ENCODE measurements at places on chromosomes 6 and 20.

DNA sequence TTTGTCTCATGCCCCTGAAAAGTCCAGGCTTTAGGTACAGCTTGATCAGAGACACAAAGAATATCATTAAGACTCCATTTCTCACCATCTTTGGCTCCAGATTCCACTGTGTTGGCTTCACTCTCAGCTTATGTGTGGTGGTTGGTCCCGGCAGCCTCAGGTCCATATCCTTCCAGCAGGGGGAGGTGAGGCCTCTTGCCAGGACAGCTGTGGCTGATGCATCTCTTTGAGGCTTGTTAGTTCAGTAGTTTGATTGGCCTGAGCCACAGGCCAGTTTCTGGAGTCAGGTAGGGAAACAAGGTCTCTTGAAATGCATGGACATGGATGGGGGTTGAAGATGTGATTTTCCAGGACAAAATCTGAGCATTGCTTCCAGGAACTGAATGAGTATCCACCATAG, 62.4 kb downstream of the JAG1 start:
- DNase-seq, result no peak

DNA sequence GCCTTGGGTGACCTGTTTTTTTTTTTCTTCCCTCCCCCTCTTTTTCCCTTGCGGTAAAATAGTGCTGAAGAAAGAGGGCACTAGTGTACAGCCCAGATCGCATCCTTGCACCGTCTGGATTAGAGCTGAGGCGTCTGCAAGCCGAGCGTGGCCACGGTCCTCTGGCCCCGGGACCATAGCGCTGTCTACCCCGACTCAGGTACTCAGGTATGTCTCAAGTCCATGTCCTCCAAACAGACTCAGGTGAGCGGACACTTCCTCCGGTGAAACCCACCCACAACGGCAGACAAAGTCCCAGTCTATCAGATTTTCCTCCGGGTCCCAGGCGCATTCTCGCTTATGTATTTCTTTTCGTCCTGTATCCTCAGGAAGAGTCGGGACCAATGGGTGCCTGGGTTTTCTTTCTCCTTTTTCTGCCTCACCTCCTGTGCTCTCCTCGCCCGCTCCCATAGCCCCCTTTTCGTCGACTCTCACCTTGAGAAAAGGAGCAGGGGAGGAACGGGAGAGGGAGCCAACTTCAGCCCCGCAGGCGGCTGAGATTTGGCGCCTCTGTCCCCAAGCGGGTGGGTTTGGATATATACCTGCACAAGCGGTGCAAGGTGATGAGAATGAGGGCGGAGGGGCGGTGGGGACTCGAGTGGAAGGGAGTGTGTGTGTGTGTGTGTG, 1.1 kb upstream of the GRM1 start:
- DNase-seq, result peak; percentile 17

DNA sequence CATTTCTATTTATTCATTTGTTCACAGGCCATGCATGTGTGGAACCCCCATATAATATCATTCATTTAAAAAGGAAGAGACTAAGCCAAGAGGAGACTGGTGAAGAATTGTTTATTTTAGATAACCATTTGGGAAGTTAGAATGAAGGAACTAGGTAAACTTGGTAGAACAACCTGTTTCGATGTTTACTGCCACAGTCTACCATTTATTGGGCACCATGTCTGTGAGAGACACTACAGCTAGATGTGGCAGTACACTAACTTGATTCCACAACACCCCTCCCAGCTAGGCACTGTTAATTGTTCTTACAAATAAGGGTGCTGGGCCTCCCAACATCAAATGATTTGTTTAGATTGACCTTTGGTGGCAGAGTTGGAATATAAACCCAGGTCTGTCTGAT, 592.4 kb downstream of the EPM2A start:
- no peak for DNase-seq

DNA sequence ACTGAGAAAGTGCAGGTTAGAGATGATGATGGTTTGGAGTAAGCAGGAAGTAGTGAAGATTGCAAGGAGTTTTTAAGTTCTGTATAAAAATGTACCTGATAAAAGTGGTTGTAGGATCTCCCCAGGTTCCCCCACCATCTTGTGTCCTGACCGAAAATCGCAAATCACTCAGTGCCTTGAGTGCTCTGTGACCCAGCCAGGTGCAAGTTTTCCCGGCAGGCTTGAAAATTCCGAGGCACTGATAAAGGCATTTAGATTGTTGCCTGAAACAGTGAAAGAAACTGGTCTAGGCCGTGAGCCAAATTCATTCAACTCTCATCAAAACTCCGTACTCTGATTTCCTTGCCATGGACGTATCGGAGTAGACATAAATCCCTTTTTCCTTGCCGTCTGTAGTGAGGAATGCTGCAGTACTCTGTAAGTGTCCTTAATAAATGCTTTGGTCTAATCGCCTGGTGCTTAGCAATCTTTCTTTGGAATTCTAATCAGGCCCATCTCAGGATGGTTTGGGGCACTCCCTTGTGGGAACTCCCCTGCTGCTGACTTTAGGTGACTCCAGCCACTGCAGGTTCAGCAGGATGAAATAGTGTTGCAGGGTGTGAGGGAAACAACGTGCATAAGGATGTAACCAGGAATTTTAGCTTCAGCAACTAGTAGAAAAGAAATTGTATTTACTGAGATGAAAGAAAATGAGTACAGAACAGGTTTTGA, 1199.8 kb upstream of the MAP3K7 start:
- DNase-seq, result no peak

DNA sequence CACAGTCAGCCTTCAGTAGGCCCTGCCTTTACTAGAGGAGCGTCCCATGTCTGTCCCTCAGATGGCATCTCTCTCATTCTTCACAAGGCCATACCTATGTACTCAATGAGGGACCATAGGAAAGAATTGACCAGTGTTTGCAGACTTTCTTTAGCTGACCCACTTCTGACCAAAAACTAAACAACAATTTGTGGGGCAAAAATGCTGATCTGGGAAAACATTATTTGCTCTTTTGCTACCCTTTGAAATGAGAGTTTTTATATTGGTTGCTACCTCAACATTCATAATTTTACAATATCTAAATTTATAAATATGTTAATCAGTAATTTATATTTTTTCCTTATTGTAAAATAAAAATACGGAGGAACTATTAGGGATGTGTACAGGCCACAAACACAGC, 539.4 kb upstream of the GJE1 start:
- no peak for DNase-seq

DNA sequence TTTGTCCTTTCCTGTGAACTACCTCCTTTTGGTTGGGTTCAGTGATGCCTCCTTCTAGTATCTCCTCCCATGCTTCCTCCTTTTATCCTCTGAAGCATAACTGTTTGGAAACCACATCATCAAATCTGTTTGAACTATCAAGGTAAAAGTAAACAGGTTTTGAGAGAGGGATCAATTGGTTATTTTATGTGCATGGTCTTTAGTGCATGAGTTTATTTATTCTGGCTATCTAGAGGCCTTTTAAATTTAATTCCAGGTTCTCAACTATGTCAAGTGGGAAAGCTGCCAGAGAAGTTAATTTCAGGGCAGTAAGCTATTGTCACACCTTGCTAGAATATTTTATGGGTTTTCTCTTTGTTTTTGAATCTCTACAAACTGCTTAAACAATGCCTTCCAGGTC, 54.1 kb downstream of the WASF1 start:
- DNase-seq, result peak; percentile 39

GRCh38 chr6:133300896-133301295, 59.7 kb downstream of the EYA4 start:
- DNase-seq, result no peak

DNA sequence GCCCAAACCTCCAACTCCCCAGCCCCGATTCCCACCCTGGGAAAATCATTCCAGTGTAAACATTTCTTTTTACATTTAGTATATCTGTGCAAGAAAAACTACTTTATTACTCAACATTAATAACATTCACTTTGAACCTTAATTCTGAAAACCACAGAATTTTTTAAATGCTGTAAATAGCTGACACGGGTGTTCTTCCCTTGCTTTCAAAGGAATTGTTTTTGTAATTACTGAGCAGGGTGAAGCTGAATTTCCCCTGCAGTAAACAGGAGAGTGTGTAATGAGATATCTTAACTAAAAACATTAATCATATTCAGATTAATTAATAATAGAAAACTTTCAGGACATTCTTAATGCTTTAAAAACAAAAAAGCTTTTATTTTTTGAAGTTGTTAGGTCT, 99.3 kb upstream of the CITED2 start:
- DNase-seq, result no peak

DNA sequence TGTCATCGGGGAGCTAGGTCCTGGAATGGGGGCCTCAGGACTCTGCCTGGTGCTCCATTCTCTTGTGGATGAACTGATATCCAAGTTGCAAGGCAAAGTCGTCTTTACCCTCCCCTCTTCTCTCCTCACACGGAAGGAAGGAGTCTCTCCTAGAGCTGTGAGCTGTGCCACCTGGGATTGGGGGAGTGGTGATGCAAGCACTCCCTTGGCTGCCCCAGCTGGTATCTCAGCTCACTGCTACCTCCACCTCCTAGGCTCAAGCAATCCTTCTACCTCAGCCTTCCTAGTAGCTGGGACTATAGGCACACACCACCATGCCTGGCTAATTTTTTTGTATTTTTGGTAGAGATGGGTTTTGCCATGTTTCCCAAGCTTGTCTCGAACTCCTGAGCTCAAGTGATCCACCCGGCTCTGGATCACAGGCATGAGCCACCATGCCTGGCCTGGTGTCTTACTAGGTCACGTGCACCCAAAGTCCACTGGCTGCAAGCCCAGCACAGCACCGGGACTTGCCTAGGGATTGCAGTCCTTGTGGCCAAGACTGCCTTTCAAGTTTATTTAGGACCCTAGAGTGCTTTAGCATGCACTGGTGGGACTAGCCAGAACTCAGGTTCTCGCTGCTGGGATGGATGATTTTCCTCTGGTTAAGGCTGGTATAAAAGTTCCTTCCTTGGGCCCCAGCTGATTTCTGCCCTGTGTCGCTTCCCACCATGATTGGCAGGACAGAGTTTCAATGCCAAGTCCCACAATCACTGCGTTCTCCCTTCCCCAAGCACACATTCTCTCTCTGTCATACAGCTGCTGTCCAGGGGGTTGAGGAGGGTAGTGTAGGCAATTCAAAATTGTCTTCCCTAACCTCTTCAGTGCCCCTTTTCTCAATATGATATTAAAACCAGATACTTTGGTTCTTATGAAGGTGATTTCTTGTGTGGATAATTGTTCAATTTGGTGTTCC, 33.5 kb downstream of the SMAP1 start:
- DNase-seq, result no peak

- no peak for DNase-seq
Measured at GRCh38 chr6:56549014-56549413, 93.7 kb downstream of the DST start.

- DNase-seq, result no peak
Measured at GRCh38 chr6:156884306-156884705, 107.1 kb downstream of the ARID1B start.
